ENCODE measurements at places on chromosomes 6 and 20. TPM values are rescaled to one million over a fixed set of nuclear protein-coding genes. Genes with fewer than 3 reads are reported as not detected.

Gene SLC35F1
- total RNA-seq: not detected

Gene OGFR
- 71.0 TPM for total RNA-seq

Gene FABP7
- total RNA-seq: not detected

Gene PACSIN1
- total RNA-seq: 6.6 TPM
